SJSA1 (cell line): ENCODE measurements at places on chromosomes 13 and 19. TPM values are rescaled to one million over a fixed set of nuclear protein-coding genes. Genes with fewer than 3 reads are reported as not detected.
A peak's percentile ranks its signal among the peaks of the same experiment; 100 is the strongest.

DNA sequence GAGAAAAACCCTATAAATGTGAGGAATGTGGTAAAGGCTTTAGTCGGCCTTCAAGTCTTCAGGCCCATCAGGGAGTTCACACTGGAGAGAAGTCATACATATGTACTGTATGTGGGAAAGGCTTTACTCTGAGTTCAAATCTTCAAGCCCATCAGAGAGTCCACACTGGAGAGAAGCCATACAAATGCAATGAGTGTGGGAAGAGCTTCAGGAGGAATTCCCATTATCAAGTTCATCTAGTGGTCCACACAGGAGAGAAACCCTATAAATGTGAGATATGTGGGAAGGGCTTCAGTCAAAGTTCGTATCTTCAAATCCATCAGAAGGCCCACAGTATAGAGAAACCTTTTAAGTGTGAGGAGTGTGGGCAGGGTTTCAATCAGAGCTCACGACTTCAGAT, 11.7 kb downstream of the ZNF226 start:
- H3K4me1 ChIP-seq: no peaks in the 10 kb centered on the region
- no peak overlapping the region for H3K27ac ChIP-seq
- DNase-seq: no peak

- no peak overlapping the region for H3K27ac ChIP-seq
- no peak overlapping the region for H3K4me3 ChIP-seq
- H3K4me1 ChIP-seq: no peaks in the 10 kb centered on the region
- H3K27me3 ChIP-seq: peaks cover 28% of the 10 kb centered on the region
- no peaks in the 10 kb centered on the region for H3K36me3 ChIP-seq
Measured at GRCh38 chr19:51139299-51140014, 2.6 kb upstream of the SIGLEC7 start.

The CLEC17A gene
- total RNA-seq: 0.18 TPM in 1 of 2 replicates, not detected in the other

- H3K4me3 ChIP-seq: no peak overlapping the region
- H3K4me1 ChIP-seq: no peaks in the 10 kb centered on the region
- no peak for DNase-seq
Measured at GRCh38 chr19:29480507-29480906, 45.3 kb upstream of the VSTM2B start.

GRCh38 chr19:4596033-4596904, 36.8 kb upstream of the SEMA6B start:
- H3K27ac ChIP-seq: no peak overlapping the region
- H3K36me3 ChIP-seq: no peaks in the 10 kb centered on the region
- no peak for DNase-seq
- H3K4me1 ChIP-seq: no peaks in the 10 kb centered on the region

DNA sequence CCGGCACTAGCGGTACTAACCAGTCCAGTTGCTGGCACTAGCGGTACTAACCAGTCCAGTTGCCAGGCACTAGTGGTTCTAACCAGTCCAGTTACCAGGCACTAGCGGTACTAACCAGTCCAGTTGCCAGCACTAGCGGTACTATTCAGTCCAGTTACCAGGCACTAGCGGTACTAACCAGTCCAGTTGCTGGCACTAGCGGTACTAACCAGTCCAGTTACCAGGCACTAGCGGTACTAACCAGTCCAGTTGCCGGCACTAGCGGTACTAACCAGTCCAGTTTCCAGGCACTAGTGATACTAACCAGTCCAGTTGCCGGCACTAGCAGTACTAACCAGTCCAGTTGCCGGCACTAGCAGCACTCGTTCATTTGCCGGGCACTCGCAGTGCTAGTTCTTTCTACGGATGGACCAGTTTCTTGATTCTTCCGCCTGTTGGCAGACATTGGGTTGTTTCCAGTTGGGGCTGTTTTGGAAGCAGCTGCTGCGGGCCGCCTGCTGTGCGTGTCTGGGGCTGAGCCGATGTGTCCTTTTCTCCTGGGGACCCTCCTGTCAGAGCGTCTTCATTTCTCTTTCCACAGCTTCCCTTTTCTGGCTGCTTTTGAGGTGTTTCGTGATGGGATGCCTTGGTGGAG, 123.4 kb upstream of the MCF2L start:
- H3K4me1 ChIP-seq: no peaks in the 10 kb centered on the region
- H3K27ac ChIP-seq: no peak overlapping the region
- H3K27me3 ChIP-seq: no peaks in the 10 kb centered on the region
- no peak overlapping the region for H3K4me3 ChIP-seq
- H3K36me3 ChIP-seq: no peaks in the 10 kb centered on the region

GRCh38 chr13:107361666-107362065, 793.7 kb upstream of the ARGLU1 start:
- H3K36me3 ChIP-seq: no peaks in the 10 kb centered on the region
- peaks cover 9% of the 10 kb centered on the region for H3K4me1 ChIP-seq
- no peak overlapping the region for H3K27ac ChIP-seq
- no peak for DNase-seq
- H3K27me3 ChIP-seq: no peaks in the 10 kb centered on the region

The CRB3 gene
- not detected in 2 replicates for total RNA-seq

The ZNF724 gene
- total RNA-seq: 6.0 and 13.1 TPM in 2 replicates

DNA sequence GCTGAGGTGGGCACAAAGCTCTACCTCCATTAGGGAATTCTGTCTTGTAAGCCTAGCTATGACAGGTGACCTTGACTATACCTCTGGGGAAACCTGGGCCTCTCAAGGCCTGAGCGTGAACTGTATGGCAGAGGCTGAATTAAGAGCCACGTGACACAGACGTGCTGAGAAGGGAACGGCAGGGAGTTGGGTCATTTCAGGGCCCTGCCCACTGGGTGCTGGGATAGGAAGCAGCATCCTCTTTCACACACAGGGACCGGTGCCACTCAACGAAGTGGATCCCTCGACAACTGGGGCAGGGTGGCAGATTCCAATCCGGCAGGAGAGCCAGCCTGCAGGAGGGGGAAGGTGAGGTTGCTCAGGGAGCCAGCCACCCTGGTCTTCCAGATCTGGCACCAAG, 9.2 kb downstream of the ASF1B start:
- no peak overlapping the region for H3K4me3 ChIP-seq
- no peaks in the 10 kb centered on the region for H3K27me3 ChIP-seq
- H3K4me1 ChIP-seq: no peaks in the 10 kb centered on the region
- H3K27ac ChIP-seq: no peak overlapping the region
- H3K36me3 ChIP-seq: peaks cover 67% of the 10 kb centered on the region

GRCh38 chr13:41411522-41411921, 45.8 kb upstream of the RGCC start:
- H3K27ac ChIP-seq: no peak overlapping the region
- H3K27me3 ChIP-seq: no peaks in the 10 kb centered on the region
- H3K36me3 ChIP-seq: no peaks in the 10 kb centered on the region
- DNase-seq: peak; percentile 18
- no peaks in the 10 kb centered on the region for H3K4me1 ChIP-seq

DNA sequence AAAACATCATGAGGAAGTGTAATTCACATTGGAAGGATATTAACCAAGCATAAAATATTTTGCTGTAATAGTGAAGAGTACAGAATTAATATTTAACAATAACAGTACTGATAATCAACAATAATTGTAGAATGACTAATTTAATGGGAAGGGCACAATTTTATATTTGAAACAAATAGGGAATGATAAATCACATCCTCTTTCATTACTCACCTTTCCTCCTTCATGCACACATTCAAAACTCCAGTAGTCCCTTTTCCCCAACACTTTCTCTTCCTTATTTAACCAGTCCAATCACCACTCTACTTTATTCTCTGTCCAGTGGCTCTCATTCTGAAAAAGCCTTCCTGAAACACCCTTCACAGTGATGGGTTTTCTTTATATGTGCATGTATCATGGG, 110.8 kb upstream of the POSTN start:
- no peaks in the 10 kb centered on the region for H3K27me3 ChIP-seq
- DNase-seq: no peak
- no peaks in the 10 kb centered on the region for H3K4me1 ChIP-seq
- H3K36me3 ChIP-seq: no peaks in the 10 kb centered on the region
- H3K27ac ChIP-seq: no peak overlapping the region

The ZNF415 gene
- 3.2 and 9.7 TPM in 2 replicates for total RNA-seq

The TDRD12 gene
- 0.05 and 0.85 TPM in 2 replicates for total RNA-seq

DNA sequence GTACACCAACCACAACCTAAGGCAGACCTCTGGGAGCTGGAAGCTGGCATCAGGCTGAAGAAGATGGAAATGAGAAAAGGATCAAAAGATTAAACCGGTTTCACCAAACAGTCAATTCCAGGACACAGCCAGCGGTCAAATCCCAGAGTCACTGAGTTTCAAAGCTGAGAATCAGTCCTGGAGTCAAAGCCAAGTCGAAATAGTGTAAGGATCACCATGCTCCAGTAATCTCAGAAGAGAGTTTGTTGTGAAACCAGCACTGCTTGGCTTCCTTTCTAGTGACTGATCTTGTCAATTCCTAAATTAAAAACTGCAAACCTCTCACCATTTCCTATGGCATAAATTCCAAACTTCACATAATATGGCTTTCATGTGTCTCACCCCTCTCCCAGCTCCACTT, 198.8 kb downstream of the GPC6 start:
- H3K4me3 ChIP-seq: no peak overlapping the region
- no peaks in the 10 kb centered on the region for H3K36me3 ChIP-seq
- no peaks in the 10 kb centered on the region for H3K4me1 ChIP-seq
- H3K27ac ChIP-seq: no peak overlapping the region
- DNase-seq: no peak
- no peaks in the 10 kb centered on the region for H3K27me3 ChIP-seq

- peaks cover 65% of the 10 kb centered on the region for H3K4me1 ChIP-seq
- peaks cover 3% of the 10 kb centered on the region; the same call in 1 of the 2 replicates for H3K27me3 ChIP-seq
- peak overlapping the region; percentile 73 for H3K27ac ChIP-seq
- peaks cover 45% of the 10 kb centered on the region for H3K36me3 ChIP-seq
- DNase-seq: no peak
Measured at GRCh38 chr19:16330806-16331690, 6.4 kb downstream of the KLF2 start.

GRCh38 chr13:95456815-95457214, 95.7 kb upstream of the CLDN10 start:
- no peaks in the 10 kb centered on the region for H3K36me3 ChIP-seq
- H3K4me1 ChIP-seq: no peaks in the 10 kb centered on the region
- no peak overlapping the region for H3K4me3 ChIP-seq
- H3K27ac ChIP-seq: no peak overlapping the region
- no peaks in the 10 kb centered on the region; the same call in 1 of the 2 replicates for H3K27me3 ChIP-seq

The FAM124A gene
- 0.29 TPM in 1 of 2 replicates, not detected in the other for total RNA-seq

DNA sequence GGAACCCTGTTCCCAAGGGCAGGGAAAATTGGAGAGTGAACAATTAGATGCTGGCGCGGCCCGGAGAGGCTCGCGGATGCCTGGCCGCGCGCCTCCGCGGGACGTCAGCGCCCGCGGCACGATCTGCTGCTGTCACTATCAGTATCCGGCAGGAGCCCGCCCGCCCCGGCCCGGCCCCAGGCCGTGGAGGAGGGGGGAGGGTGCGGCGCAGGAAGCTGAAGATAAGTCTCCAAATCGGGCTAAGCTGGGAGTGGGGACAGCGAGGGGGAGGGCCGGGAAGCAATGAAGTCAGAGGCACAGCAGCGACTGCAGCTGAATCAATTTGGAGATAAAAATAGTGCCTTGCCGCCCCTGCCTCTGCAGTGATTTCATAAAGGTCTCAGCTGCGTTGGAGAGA, 441.5 kb upstream of the KLF12 start:
- H3K4me3 ChIP-seq: no peak overlapping the region
- H3K27ac ChIP-seq: no peak overlapping the region
- no peaks in the 10 kb centered on the region for H3K4me1 ChIP-seq
- no peaks in the 10 kb centered on the region; the same call in 1 of the 2 replicates for H3K27me3 ChIP-seq

DNA sequence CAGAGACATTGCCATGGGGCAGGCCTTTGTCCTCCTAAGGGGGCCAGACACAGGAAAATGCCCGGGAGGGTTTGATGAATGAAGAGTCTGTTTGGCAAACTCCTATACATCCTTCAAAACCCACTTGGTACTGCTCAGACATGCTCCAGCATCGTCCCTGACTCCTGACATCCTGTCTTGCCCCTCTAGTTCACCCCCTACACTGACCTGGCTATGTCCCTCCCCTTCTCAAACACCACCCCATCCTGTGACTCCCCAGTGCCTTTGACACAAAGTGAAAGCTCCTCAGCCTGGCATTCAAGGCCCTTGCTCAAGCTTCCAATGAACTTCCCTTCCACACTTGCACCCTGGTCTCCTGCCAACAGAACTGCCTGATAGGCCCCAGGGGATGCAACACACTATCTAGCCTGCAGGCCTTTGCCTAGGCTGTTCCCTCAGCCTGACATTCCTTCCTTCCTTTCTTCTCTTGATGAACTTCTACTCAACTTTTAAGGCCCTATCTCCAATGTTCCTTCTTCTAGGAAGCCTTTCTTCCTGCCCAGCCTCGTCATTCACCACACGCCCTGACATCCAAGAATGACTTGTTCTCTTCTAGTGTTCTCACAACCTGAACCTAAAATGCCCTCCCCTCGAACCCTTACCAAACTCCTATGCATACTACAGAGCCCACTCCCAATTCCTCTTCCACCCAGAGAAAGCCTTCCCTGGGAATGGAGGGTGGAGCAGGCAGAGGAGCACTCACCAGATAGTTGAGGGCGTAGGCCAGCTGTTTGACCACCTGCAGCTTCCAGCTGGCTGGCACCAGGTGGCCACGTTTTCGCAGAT, 12.4 kb downstream of the JAK3 start:
- H3K27me3 ChIP-seq: no peaks in the 10 kb centered on the region
- DNase-seq: no peak
- peaks cover 2% of the 10 kb centered on the region for H3K36me3 ChIP-seq
- no peaks in the 10 kb centered on the region for H3K4me1 ChIP-seq
- no peak overlapping the region for H3K27ac ChIP-seq

GRCh38 chr19:16073988-16074387, 2.3 kb upstream of the TPM4 start:
- no peak overlapping the region for H3K4me3 ChIP-seq
- H3K27ac ChIP-seq: no peak overlapping the region
- H3K4me1 ChIP-seq: peaks cover 26% of the 10 kb centered on the region
- peaks cover 20% of the 10 kb centered on the region for H3K36me3 ChIP-seq
- no peak for DNase-seq
- H3K27me3 ChIP-seq: no peaks in the 10 kb centered on the region

The C19orf81 gene
- total RNA-seq: not detected in 2 replicates

The CEBPA gene
- total RNA-seq: 0.13 TPM in 1 of 2 replicates, not detected in the other

DNA sequence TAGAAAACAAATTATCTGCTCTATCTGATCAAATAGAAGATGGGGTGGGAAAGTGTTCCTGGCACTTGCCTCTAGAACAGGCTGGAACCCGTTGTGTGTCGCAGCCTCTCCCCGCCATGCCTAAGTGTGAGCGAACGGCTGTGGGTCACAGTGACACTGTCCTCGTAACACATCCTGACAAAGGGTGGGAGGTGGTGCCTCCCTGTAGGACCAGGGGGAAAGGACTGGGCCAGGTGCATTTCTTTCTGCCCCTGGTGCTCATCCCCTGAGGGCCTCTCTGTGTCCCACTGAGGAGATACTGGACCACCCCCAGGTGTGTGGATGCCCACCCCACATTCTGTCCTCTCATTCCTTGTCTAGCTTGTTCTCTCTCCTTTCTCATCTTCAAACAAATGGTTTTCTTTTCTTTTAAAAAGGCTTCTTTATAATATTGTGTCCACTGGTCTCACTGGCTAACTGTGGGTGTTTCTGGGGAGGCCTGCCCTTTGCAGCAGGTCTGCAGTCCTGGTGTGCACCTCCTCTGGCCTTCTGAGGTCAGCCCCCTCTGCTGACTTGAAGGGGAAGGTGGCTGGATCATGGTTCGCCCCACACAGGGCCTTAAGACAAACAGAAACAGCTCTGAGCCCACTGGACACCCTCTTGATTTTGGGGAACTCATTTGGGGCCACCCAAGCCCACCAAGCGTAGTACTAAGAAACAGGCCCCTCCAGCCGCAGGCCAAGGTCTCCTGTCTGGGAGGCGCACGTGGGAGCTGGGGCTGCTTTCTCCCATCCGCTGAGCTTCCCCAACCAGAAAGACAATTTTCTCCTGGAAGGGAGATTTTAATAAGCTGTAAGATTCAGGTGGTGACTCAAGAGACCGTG, 152.5 kb upstream of the SOX1 start:
- peaks cover 76% of the 10 kb centered on the region for H3K27me3 ChIP-seq
- no peaks in the 10 kb centered on the region for H3K36me3 ChIP-seq
- H3K27ac ChIP-seq: no peak overlapping the region
- DNase-seq: peak; percentile 41
